Activated T-helper 1 cell treated with anti-CD3 and anti-CD28 coated beads, Interleukin-2, amount 50 U/mL, for 16 hours (primary cell): ENCODE measurements at places on chromosomes 2 and 18.

DNA sequence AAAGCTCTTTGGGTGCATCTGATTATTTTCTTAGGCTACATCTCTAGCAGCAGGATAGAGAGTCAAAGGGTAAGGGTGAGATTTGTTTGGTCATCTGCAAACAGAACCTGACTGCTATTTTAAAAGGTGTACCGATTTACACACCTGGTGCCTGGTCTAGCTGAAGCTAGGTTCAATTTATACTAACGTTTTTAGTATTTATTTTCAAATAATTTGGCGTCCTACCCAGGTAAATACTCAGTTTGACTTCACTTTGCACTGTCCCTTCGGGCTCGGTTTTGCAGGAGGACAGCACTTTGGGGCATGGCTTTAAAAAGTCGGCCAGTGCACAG is 683 bp downstream of the PTRHD1 start:
- DNase-seq = no peak

- no peak for DNase-seq
Measured at GRCh38 chr2:110818767-110819481, 86.6 kb downstream of the ACOXL start.

- DNase-seq = no peak
Measured at GRCh38 chr2:42999856-43000241, 207.5 kb upstream of the HAAO start.

GRCh38 chr2:145016711-145017110 is 496.8 kb upstream of the ZEB2 start:
- DNase-seq = no peak

DNA sequence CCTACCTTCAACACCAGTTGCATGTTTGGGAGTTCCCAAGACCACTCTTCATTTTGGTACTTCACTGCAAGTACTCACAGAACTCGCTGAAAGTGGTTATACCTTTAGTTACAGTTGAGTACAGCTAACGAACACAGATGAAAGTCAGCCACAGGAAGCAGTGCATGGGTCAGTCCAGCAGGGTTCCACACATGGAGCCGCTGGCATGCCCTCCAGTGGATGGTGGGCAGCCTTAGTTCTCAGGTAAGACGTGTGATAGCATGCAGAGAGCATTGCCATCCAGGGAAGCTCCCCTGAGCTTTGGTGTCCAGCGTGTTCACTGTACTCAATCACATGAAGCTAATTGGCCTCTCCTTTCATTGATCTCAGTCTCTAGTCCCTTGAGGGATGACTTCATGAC is 815.3 kb downstream of the RNF144A start:
- no peak for DNase-seq

DNA sequence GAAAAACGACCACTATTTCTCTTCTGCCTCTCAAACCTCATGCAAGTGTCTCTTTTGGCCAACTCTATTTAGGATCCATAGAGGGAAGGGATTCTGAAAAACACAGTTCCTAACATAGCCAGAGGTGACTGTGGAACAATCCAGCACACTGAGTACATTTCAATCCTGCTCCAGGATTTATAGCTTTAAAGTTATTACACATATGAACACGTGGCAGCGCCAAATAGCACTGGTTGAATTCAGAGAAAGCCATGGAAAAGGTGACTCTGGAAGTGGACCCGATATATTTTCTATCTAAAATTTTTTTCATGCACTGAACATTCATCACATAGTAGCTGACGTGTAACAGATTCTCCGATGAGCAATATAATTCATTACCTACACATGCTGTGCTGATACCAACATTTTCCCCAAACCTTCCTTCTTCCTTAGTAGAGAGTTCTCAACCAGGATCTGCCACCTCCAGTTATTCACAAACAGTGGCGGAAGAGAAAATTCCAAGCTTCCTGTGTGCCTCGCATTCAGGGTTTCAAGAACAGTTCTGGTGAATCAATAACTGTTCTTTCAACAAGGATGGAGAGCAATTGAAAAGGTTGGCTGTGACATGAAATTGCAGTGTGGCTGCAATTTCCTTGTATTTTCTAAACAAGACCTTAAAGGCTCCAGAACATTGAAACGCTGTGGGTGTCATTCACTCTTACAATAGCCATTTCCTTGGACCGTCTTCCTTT is 25.7 kb upstream of the TTR start:
- DNase-seq = no peak

GRCh38 chr18:32847691-32848090 is 74.9 kb upstream of the KLHL14 start:
- DNase-seq = no peak

DNA sequence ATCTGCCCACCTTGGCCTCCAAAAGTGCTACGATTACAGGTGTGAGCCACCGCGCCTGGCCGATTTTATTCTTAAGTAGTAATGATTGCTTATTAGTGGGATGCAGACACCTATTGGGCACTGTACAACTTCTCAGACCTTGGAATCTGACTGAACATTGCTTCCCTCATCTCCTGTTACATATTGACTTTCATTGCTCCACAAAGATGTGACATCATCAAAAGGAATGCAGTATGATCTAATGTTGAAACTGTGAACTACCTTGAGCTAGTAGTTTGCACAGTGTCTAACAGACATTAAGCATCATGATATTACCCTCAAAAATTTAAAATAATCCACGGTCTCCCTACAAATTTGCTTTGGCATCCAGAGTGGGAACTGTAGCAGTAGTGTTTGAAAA is 109.8 kb upstream of the SIX2 start:
- no peak for DNase-seq

DNA sequence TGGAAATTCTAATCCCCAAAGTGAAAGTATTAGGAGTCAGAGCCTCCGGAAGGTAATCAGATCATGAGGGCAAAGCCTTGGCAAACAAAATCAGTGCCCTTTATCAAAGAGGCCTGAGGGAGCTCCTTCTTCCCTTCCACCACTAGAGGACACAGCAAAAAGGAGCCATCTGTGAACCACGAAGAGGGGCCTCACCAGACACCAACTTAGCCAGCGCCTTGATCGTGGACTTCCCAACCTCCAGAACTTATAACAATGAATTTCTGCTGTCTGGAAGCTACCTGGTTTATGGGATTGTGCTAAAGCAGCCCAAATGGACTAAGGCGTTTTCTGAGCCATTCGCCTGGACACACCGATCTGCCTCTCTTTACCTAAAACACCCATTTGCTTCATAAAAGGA is 133.1 kb downstream of the EIPR1 start:
- DNase-seq = no peak
